T-helper 17 cell (primary cell): ENCODE measurements at places on chromosomes 4 and X. TPM values are rescaled to one million over a fixed set of nuclear protein-coding genes. Genes with fewer than 3 reads are reported as not detected.

DNA sequence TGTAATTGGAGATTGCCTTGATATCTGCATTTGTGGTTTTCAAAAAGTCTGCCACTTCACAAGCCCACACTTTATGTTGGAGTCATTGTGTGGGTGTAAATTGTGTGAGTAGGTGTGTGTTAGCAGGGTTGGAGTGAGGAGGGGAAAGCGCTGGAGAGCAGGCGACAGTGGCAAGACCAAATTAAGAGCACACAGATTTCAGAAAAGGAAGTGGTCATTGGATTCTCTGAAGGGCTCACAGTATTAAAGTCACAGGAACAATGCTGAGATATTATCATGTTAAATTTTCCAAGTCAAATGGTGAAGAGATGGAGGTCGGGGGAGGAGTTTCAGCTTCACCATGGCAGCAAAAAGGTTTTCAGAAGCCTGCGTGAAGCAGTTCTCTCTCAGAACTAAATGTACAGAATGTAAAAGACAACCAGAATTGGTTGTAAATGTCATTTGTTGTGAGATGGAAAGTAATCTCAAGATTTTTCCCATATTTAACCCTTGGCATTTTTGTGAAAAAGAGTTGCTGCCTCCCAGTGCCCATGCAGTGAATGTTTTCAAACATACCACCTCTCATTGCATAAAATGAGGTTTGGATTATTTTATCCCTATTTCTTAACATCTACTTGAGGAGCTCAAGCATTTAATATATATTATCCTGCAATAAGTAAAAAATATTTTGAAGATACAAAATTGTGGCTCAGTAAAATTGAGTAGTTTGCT lies 265.9 kb downstream of the ZNF674 start:
- no peaks in the 10 kb centered on the region for H3K27me3 ChIP-seq
- H3K4me3 ChIP-seq: peak overlapping the region; percentile 67
- no peaks in the 10 kb centered on the region for H3K36me3 ChIP-seq
- no peak overlapping the region for H3K27ac ChIP-seq
- peaks cover 9% of the 10 kb centered on the region for H3K4me1 ChIP-seq

DNA sequence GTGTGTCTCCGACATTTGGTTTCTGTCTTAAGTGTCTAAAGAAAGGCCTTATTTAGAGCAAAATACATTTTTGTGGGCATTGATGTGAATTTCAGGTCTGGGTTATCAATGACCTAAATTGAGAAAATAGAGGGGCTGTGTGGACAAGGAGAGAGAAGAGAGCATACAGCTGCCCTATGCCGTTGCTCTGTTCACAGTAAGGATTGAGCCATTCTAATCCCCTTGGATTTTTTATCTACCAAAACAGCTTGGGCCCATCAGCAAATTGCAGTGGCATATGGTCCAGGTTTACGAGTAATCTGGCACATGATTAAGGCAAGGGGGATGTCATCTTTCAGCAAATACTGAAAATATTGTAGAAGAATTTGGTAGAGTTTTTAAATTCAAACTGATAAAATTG lies 210.2 kb downstream of the ANTXR2 start:
- H3K36me3 ChIP-seq: no peaks in the 10 kb centered on the region
- no peaks in the 10 kb centered on the region for H3K27me3 ChIP-seq
- H3K27ac ChIP-seq: no peak overlapping the region
- no peak for DNase-seq

GRCh38 chrX:86910027-86910426 lies 607.6 kb upstream of the KLHL4 start:
- no peak overlapping the region for H3K27ac ChIP-seq
- no peaks in the 10 kb centered on the region for H3K36me3 ChIP-seq
- no peak for DNase-seq
- no peaks in the 10 kb centered on the region for H3K4me1 ChIP-seq
- no peaks in the 10 kb centered on the region for H3K27me3 ChIP-seq
- no peak overlapping the region for H3K4me3 ChIP-seq

GRCh38 chr4:78174891-78175290 lies 117.8 kb downstream of the FRAS1 start:
- peaks cover 22% of the 10 kb centered on the region for H3K27me3 ChIP-seq
- H3K36me3 ChIP-seq: no peaks in the 10 kb centered on the region
- no peak overlapping the region for H3K4me3 ChIP-seq
- no peaks in the 10 kb centered on the region for H3K4me1 ChIP-seq
- no peak overlapping the region for H3K27ac ChIP-seq
- DNase-seq: no peak

- H3K36me3 ChIP-seq: no peaks in the 10 kb centered on the region
- no peaks in the 10 kb centered on the region for H3K4me1 ChIP-seq
- no peak overlapping the region for H3K27ac ChIP-seq
- no peak for DNase-seq
These were observed 22.2 kb downstream of the TMPRSS11E start for GRCh38 chr4:68469482-68469881.

GRCh38 chr4:148443512-148444295 lies 1.5 kb upstream of the NR3C2 start:
- H3K4me1 ChIP-seq: peaks cover 42% of the 10 kb centered on the region
- peak; percentile 20 for DNase-seq
- peak overlapping the region; percentile 98 for H3K4me3 ChIP-seq
- H3K27ac ChIP-seq: peak overlapping the region; percentile 100

GRCh38 chr4:105422207-105422920 lies 51.5 kb downstream of the PPA2 start:
- DNase-seq: no peak
- H3K4me1 ChIP-seq: peaks cover 13% of the 10 kb centered on the region
- H3K27ac ChIP-seq: no peak overlapping the region
- H3K36me3 ChIP-seq: peaks cover 11% of the 10 kb centered on the region

GRCh38 chrX:46803140-46803539 lies 33.7 kb upstream of the RP2 start:
- DNase-seq: no peak
- no peaks in the 10 kb centered on the region for H3K27me3 ChIP-seq
- H3K4me1 ChIP-seq: no peaks in the 10 kb centered on the region
- H3K27ac ChIP-seq: no peak overlapping the region

AADAT gene
- total RNA-seq: not detected

RAB39B gene
- total RNA-seq: 7.1 TPM

TRIM61 gene
- not detected for total RNA-seq
